ENCODE measurements at places on chromosomes 16 and 17.

GRCh38 chr16:55899857-55900256 lies 24.7 kb upstream of the CES5A start:
- DNase-seq: no peak

- DNase-seq: no peak
Observed at GRCh38 chr17:64296246-64296645, 33.2 kb upstream of the TEX2 start.

- DNase-seq: no peak
Observed at GRCh38 chr16:8589900-8590688, at the start of gene TMEM114. TMEM114 (minus strand) TSS chr16:8590511; CDS start chr16:8589838, 673 bp downstream.

- peak; percentile 78 for DNase-seq
Observed at GRCh38 chr16:82655072-82655714, 28.4 kb downstream of the CDH13 start.

DNA sequence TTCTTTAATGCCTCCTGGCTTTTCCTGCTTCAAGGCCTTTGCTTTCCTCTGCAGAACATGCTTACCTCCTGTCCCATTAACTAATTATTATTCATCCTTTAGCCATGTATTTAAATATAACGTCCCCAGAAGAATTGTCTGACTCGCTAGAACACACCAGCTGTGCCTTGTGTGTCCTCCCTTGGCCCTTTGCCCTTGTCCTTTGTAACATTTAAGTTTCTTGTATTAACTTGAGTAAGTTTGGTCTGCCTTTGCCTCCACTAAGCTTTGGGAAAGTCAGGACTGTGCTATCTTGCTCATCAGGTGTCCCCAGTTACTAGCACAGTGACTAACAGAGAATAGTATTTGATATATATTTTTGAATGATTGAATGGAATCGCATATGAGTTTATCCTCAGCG lies 29.6 kb upstream of the ABCA9 start:
- no peak for DNase-seq

DNA sequence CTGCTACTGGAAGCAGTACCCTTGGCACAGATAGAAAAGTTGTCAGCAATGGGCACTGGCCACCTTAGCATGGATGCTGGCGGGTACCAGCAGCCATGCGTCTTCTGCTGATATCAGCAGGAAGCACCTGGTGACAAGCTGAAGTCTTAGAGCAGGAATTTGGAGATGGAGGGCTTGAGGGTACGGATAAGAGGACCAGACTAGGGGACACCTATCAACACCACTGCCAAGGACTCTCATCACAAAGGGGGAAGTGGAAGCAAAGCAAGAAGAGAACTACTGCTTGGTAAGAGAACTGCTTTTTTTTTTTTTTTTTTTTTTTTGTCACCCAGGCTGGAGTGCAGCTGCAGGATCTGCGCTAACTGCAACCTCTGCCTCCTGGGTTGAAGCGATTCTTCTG lies 35.4 kb upstream of the LYRM9 start:
- no peak for DNase-seq

- no peak for DNase-seq
Observed at GRCh38 chr16:70704586-70704985, 18.7 kb upstream of the MTSS2 start.

Measured in fibroblast of skin of left biceps (primary cell).